ENCODE measurements at places on chromosomes 5 and 9. TPM values are rescaled to one million over a fixed set of nuclear protein-coding genes. Genes with fewer than 3 reads are reported as not detected.
A peak's percentile ranks its signal among the peaks of the same experiment; 100 is the strongest.

DNA sequence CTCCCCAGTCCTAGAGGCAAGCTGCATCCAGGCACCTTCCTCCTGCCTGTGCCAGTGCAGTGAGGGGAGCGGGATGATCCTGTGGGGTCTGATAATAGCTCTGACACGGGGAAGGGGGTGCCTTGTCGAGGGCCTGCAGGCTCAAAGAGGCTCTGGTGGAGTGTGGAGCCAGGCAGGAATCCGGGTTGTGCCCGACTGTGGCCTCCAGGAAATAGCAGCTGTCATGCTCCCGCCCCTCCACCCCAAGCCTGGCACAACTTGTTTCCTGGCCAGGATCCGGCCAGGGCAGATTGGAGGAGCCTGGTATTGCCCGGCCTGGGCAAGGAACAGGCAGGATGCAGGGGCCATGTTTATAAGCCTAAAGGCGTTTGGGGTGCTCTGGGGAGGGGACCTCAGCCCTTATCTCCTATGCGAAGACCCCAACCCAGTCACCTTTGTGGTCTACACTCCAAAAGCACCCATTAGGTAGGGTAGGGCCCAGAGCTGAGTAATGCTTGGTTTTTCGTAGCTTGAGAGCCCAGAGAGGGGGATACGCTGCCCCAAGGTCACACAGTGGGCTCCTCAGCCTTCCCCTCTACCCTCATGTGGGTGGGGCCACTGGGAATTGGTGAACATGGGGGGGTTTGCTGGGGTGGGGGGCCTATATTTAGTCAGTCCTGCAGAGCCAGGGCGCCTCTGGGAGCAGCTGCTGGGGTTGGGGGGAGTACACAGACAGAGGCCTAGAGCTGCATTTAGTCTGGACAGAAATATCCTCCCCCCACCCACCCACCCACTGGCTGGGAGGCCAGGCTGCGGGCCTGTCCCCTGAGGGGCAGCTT lies 12.2 kb downstream of the CXXC5 start:
- peak; percentile 50 for DNase-seq
- H3K27ac ChIP-seq, result peak overlapping the region; percentile 63
- H3K36me3 ChIP-seq, result no peaks in the 10 kb centered on the region
- peaks cover 36% of the 10 kb centered on the region for H3K4me1 ChIP-seq
- H3K27me3 ChIP-seq, result no peaks in the 10 kb centered on the region
- H3K4me3 ChIP-seq, result no peak overlapping the region

DNA sequence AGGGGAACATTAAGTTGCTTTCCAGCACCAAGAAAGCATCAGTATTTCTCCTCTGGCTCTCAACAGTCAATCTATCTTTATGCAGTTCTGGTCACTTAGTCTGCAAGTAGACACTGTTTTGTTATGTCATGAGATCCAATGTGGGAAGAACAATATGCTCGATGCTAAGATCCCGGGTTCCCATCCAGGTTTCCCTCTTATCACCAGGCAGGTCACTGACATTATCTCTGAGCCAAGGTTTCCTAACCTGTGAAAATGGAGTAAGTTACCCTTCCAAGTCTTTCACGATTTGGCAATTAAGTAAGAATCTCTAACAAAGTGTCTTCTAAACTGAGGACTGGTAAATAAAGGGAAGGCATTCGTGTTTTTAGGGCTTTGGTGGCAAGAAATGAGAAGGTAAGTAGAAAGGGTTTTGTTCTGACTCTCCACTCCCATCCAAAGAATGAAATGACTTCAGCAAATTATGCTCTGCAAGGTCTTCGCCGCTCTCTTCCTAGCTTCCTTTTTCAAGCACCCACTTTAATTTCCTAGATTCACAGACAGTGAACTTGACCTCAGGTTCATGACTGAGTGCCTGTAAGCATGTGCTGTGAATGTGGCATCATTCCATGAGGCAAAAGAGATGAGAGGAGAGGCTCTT lies 86.4 kb downstream of the DCP2 start:
- no peak overlapping the region for H3K27ac ChIP-seq
- peaks cover 15% of the 10 kb centered on the region for H3K36me3 ChIP-seq

GABRA1 gene
- not detected for total RNA-seq

CCNO gene
- total RNA-seq, result 0.88 TPM

GRCh38 chr9:105332471-105332870 lies 88.0 kb downstream of the SLC44A1 start:
- H3K27ac ChIP-seq, result no peak overlapping the region
- H3K4me1 ChIP-seq, result no peaks in the 10 kb centered on the region
- H3K4me3 ChIP-seq, result no peak overlapping the region
- no peak for DNase-seq

DNA sequence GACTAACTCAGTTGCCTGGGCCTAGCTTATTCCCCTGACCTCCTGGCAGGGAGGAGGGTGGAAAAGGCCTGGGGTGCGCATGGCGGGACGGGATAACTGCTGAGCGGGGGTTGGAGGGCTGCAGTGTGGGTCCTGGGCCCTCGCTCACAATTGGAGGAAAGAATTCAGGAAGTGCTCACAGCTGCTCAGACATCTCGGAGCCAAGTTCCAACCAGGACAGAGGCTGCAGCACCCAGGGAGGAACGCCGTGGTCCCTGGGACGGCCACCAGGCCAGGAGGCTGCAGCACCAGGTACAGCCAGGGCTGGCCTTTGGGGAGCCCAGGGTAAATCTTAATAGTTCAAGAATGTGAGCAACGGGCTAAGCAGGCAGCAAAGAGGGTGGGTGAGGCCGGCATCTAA lies at the start of gene SPAAR:
Gene SPAAR, plus strand, starts transcription at position 217 of the 400 bp plus-strand sequence. CDS start 974 bp downstream, outside the sequence.
- no peaks in the 10 kb centered on the region for H3K27me3 ChIP-seq
- H3K27ac ChIP-seq, result peak within 1 kb of the TSS; percentile 94
- peak within 1 kb of the TSS; percentile 53 for H3K4me3 ChIP-seq

DPP7 gene
- 118 TPM for total RNA-seq

ARID3C gene
- total RNA-seq, result not detected

GRCh38 chr5:107567901-107568671 lies 102.7 kb downstream of the EFNA5 start:
- no peak overlapping the region for H3K27ac ChIP-seq
- peaks cover 42% of the 10 kb centered on the region for H3K4me1 ChIP-seq
- DNase-seq, result no peak
- H3K36me3 ChIP-seq, result no peaks in the 10 kb centered on the region
- H3K27me3 ChIP-seq, result no peaks in the 10 kb centered on the region

LCN9 gene
- total RNA-seq, result not detected

MRPL41 gene
- total RNA-seq, result 53.3 TPM

- H3K36me3 ChIP-seq, result no peaks in the 10 kb centered on the region
- DNase-seq, result no peak
- H3K27ac ChIP-seq, result no peak overlapping the region
- H3K4me1 ChIP-seq, result peaks cover 6% of the 10 kb centered on the region
- H3K4me3 ChIP-seq, result no peak overlapping the region
These were observed 64.5 kb upstream of the TGFBR1 start for GRCh38 chr9:99040251-99040900.

DNA sequence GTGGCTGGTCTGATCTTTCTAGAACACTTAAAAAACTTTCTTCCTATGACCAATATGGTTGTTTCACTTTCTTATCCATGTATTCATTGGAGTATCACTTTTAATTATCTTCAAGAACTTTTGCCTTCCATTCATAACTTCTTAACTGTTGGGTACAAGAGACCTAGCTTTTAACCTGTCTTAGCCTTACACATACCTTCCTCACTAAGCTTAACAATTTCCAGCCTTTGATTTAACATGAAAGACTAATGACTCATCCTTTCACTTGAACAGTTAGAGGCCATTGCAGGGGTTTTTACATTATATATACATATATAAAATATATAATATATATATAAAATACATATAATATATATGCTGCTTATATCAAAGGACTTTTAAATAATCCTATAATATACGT lies 57.9 kb downstream of the ABHD17B start:
- no peaks in the 10 kb centered on the region for H3K4me1 ChIP-seq
- no peak for DNase-seq
- H3K4me3 ChIP-seq, result no peak overlapping the region
- H3K27ac ChIP-seq, result no peak overlapping the region
- no peaks in the 10 kb centered on the region for H3K27me3 ChIP-seq
- H3K36me3 ChIP-seq, result no peaks in the 10 kb centered on the region

DNA sequence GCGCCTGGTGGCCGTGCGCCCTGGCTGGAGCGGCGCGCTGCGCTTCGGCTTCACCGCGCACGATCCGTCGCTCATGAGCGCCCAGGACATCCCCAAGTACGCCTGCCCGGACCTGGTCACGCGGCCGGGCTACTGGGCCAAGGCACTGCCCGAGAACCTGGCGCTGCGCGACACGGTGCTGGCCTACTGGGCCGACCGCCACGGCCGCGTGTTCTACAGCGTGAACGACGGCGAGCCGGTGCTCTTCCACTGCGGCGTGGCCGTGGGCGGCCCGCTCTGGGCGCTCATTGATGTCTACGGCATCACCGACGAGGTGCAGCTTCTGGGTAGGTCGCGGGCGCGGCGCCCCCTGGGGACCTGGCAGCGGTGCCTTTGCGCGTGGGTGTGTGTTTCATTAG lies 28.9 kb downstream of the NEURL1B start:
- no peaks in the 10 kb centered on the region for H3K36me3 ChIP-seq
- H3K4me1 ChIP-seq, result no peaks in the 10 kb centered on the region
- no peak for DNase-seq
- H3K27ac ChIP-seq, result no peak overlapping the region

DNA sequence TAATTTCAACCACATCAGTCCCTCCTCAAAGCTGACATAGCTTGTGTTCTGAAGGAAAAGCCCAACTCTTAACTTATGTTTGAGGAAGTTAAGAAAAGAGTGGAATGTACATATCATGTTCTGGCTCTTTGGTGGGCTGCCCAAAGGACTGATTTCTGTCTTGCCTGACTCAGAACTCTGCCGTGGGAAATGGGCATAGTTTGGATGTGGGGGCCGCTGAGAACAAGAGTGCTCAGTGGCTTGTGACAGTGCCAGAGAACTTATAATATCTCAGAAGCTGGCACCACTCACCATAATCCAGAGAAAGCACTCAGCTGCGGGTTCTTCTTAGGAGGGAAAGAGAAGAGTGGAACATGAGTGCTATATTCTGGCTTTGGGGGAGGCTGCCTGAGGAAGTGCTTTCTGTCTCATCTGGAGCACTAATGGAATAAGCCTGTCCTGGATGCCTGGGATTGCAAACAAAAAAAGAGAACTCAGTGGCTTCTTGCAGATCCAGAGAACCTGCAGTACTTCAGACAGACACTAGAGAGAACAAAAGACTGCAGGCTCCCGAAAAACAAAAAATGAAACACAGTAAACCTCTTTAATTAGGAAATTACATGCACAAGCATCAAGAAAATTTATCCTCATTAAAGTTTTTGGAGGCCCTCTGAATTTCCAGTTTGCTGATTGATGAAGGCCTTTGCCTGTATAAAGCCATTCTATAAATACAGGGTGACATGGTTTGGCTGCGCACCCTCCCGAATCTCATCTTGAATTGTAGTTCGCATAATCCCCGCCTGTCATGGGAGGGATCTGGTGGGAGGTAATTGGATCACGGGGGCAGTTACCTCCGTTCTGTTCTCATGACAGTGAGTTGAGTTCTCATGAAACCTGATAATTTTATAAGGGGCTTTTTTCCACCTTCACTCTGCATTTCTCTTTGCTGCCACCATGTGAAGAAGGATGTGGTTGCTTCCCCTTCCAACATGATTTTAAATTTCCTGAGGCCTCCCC lies 207.0 kb downstream of the DMAC1 start:
- H3K4me1 ChIP-seq, result no peaks in the 10 kb centered on the region
- no peaks in the 10 kb centered on the region for H3K27me3 ChIP-seq
- no peak overlapping the region for H3K27ac ChIP-seq
